ENCODE measurements at places on chromosomes 4 and X.

GRCh38 chrX:112694811-112695210 lies 15.1 kb upstream of the LHFPL1 start:
- DNase-seq: no peak

GRCh38 chr4:2689114-2689513 lies 67.0 kb downstream of the TNIP2 start:
- no peak for DNase-seq

DNA sequence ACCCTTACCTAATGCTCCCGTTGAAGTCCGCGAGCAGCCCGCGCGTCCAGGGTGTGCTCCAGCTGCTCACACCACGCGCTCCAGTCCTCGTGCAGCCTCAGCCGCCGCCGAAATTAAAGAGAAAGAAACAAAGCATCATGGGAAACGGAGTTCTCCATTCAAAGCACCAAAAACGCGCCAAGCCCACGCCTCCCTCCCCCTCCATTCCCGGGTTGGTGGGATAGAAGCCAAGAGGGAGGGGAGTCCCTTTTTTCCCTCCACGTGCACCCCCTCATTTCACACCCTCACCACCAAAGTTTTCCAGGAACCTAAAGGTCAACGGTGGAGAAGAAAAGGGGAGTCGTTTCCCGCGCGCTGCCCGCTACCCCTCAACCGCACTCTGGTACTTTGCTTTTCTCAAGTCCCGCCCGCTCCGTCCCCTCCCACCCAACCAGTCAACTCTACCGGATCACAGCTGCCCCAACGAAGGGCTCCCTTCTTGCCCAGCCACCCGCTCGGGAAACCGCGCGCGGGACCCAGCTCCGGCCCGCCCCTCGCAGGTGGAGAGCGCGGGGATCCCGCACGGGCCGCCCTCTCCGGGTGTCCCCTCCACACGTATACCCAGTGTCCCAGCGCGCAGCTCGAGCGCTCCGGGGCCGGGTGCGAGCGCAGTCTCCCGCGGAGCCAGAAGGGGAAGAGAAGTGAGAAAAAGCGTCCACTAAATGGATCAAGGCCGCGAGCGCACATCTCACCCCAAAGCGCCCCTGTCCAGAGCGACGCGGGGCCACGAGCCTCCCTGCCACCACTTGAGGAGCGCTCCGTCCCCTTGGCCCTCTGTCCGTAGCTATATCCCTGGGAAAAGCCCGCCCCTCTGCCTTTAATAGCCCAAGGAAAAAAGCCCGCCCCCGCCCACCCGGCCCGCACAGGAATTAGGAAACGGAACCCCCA lies 65.1 kb upstream of the CCDC160 start:
- DNase-seq: peak; percentile 45

- no peak for DNase-seq
Measured at GRCh38 chr4:8664976-8665375, 72.4 kb downstream of the CPZ start.

DNA sequence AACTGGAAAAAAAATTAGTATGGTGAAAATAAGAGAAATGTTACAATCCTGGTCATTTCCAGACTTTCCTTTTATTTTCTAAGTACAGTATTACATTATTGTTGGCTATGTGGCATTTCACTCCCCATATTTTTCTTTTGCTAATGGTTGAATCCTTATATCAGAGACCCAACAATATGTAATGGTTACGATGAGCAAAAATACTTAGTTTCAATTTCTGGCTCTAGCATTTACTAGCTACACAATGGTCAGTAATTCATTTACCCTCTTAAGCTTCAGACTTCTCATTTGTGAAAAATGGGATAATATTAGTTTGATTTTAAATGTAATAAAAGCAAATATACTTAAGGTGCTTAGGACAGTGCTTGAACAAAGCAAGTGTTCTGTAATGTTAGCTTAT lies 942.9 kb upstream of the PABPC4L start:
- no peak for DNase-seq

- peak; percentile 50 for DNase-seq
Measured at GRCh38 chr4:153345012-153345981, 809 bp downstream of the MND1 start.

DNA sequence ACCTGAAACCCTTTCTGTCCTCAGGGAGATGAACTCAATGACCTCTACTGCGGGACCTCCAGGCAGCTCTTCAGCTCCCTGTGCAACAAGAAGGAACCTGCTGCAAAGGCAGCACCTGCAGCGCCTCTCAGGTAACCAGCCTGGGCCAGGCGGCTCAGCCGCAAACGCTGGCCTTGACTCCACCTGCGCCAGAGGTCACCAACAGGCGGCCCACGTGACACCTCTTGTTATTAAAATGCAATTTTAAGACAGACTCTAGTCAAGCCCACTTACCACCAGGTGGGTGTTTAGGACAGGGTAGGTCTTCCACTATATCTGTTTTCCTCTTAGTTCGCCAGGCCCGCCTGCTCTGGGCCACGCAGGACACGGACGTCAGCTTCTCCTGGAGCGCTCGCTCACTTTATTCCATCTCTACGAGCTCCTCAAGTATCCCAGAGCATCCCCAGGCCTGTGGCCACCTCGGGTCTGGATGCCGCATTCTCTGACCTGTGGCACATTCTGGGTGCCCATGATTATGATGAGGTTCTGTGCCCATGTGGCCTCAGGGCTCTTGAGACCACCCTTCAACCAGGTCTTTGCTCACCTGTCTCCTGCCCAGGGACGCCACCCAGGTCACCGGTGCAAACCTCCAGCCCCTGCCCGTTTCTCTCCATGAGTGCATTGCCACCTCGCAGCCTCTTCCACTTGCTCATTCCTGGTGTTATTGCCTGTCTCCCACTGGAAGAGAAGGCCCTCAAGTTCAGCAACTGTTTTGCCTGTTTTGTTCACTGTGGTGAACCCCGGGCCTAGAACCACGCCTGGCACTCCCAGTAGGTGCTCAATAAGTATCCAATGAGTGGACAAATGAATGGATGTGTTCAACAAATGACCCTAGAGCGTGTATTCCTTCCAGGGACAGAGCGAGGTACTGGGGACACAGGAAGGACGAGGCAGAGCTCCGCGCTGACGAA lies 32.8 kb upstream of the JAKMIP1 start:
- DNase-seq: no peak

DNA sequence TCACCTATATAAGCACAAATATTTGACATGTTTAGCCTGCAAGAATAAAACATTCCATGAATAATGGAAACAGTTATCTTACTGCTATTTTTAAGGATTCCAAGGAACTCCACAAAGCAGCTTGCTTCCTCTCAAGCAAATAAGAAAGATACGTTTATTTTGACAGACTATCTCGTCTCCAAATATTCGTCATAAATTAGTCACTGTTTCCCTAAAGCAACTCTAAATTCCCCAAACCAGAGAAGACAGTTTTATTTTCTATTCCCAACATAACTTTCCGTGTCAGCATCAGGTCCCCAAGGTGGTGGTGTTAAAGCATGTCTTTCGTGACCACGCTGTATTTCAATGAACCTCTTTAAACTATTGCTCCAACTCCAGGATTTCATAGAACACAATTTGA lies 24.3 kb upstream of the DKK2 start:
- DNase-seq: no peak

DNA sequence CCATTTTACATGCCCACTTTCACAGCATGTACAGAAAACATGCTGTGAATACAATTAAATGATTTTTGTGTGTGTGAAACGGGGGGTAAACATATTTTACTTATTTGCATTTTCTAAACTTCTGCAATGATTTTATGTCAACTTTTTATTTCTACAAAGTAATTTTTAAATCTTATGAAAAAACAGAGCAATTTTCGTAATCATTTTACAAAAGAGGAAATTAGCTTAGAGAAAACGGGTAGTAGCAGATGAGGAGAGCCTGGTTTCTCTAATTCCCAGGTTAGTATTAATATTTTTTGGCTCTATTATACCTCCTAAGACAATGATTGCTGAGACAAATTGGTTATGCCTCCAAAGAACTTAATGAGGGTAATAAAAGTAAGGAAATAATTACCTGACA lies 3.2 kb downstream of the TKTL2 start:
- no peak for DNase-seq

- DNase-seq: no peak
Measured at GRCh38 chr4:53943345-53944085, 120.9 kb downstream of the CHIC2 start.

DNA sequence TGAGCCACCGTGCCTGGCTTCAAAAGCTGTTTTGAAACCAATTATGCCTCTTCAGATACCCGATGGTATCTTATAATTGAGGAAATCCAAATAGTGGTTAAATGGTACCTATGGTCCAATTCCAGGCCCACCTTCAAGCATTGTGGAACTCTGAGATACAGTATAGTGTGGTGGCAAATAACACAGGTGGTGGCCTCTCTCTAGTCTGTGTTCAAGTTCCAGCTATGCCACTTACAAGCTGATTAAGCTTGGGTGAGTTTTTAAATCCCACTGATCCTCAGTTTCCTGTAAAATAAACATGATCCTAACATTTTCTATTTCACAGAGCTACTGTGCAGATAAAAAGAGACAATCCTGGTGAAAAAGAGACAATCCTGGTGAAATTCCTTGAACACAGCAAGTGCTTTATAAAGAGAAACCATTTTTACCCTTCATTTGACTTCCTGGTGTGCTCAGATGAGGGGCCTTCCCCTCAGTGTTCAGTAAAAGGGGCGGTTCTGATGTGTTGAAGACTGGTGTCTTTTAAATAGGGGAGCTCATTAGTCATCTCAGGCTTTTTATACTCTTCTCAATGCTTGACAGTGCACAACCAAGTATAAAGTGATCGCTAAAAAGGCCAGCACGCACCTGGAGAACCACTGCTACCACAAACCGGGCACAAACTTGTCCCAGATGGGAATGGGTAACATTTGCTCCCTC lies 30.8 kb upstream of the CD40LG start:
- DNase-seq: no peak

DNA sequence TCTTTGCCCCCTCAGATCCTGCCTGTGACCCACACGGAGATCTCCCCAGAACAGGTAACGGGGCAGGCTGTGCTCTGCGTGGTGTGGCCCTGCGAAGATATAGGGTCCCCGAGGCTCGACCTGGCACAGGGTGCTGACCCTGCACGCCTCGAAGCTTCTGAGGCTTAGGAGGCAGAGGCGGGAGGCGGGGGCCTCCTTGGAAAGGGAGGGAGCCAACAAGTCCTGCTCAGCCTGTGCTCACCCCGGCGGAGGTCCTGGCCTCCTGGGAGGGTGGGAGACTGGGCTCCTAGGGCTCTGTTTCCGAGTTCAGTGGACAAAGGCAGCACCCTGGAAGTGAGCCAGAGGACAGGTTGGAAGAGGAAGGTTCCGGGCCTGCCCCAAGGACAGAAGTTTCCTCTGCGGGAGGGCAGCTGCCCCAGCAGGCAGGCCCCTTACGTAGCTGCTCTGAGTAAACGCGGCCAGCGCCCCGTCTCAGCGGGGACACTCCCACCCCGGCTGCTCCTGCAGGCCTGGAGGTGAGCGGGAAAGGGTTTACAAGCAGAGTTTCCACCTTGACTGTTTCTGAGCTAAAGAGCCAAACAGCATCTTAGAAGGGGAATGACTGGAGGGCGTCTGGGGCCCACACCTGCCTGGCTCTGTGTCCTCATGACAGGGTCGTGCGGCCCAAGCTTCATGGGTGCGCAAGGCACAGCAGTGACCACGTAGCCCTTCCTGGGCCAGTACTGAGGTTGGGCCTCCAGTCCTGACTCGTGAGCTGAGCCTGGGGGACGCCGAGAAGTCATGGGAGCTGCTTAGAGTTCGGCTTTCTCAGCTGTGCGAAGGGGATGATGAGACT lies 16.1 kb downstream of the TMEM175 start:
- no peak for DNase-seq

GRCh38 chr4:8913858-8914460 lies 42.3 kb upstream of the HMX1 start:
- no peak for DNase-seq

DNA sequence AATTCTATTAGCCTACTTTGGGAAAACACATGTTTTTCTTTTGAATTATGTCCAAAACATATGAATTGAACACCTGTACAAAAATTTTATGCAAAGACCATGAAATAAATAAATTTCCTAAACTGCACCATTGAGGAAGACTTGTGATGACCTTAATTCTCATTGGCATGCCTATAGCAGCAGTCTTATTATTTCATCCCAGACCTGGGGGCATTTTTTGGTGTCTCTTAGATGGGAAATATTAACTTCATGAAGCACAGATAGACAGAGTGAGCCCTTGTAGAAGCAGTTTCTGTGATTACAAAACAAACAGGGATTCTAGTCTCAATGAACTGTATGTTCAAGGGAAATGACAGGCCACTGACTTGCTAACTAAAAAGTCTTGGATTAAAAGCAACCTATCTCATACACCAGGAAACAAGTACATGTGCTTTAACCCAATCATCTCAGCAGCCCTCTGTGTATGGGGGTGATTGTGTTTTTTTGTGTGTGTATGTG lies 32.0 kb upstream of the HPGD start:
- DNase-seq: no peak

GRCh38 chrX:49934729-49935128 lies 12.3 kb downstream of the CLCN5 start:
- no peak for DNase-seq

DNA sequence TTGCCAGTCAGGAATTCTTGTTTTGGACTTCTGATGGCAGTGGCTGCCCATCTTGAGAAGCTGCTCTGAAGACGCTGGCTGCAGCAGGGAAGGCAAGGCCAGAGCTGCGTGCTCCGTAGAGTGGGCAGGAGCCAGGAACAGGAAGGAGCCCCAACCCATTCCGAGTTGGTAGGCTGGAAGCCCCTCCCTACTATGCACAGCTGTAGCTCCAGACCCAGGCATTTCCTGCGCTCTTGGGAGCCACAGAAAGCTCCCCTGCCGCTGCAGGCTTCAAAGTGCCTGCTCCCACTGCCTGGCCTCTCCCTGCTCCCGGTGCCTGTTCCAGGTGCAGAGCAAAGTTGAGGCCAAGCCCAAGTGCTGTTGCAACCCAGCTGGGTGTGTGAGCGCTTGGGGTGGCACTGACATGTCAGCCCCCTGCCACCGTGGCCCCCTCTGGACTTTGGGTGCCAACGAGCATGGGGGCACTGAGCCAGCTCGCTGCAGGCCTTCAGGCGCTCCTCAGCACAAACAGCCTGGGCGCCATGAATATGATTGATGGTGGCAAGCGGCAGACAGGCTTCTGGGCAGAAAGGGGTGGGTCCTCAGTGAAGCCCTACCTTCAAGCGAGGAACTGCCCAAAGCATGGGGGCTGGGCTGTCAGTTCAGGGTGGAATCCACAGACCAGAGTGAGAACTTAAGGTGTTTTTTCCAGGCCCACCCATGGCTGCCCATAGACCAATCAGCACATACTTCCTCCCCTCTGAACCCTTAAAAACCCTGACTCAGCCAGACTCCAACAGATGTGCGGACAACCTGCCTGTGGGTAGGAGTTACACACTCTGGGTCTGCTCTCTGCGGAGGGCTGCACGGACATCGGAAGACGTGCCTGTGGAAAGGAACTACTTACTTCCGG lies 677.2 kb upstream of the INTU start:
- peak; percentile 15 for DNase-seq

DNA sequence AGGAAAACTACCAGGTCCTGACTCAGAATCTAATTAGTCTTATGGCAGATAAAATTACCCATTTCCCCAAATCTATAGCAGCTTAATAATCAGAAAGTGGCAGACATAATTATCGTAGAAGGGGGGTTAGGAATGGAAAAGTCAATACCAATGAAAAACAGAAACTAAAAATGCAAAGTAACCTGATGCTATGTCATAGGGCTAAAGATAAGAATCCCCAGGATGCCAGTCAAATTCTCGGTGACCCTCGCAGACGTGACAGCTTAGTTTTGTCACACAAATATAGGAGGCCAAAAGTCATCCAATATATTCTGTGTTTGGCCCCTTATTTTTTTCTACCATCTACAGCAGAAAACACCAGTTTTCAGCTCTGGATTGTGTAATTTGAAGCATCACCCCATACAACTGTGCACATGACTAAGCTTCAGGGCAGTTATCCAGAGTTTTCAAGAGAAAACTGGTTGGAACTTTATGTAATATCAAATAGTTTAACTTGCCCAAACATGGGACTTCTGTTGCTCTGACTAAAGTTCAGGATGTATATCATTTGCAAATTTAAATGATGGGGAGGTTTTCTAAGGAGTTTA lies 30.9 kb downstream of the RASSF6 start:
- no peak for DNase-seq
